ENCODE measurements at places on chromosomes 7 and 10.

GRCh38 chr7:123355576-123356190 lies 155.9 kb upstream of the SLC13A1 start:
- H3K27me3 ChIP-seq: no peaks in the 10 kb centered on the region
- no peak overlapping the region for H3K27ac ChIP-seq
- no peak for DNase-seq
- no peaks in the 10 kb centered on the region for H3K4me1 ChIP-seq
- H3K36me3 ChIP-seq: no peaks in the 10 kb centered on the region
- H3K4me3 ChIP-seq: no peak overlapping the region

DNA sequence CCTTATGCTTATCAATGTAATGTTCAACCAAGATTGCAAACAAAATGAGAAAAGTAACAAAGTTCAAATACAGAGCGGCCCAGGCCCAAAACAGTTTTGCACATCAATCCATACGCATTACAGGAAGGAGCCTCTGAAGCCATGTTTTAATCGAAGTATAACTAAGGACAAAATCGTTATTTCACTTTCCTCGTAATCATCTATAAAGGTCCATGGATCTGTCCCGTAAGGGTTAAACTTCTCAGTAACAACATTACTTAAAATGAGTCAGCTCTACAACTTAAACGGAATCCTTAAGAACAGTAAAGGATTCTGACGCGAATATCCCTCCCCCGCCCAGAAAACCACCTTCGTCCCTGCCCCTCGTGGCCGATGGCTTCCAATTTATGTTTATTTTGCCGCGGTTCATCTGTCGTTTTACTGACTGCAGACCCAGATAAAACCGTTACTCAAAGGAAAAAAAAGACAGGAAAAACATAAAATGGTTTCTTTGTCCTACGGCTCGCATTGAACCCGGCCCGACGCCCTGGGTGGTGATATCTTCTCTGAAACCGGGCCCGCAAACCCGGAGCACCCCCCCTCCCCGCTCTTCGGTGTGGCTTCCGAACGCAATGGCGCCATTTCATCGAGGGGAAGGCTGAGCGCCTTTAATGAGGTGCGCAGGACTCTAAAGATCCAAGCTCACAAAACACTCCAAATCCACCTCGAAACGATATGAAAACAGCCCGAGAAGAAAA lies 1.1 kb downstream of the HNRNPA2B1 start:
- peak overlapping the region; percentile 100 for H3K27ac ChIP-seq
- peak; percentile 10 for DNase-seq
- no peaks in the 10 kb centered on the region for H3K27me3 ChIP-seq
- peaks cover 35% of the 10 kb centered on the region for H3K36me3 ChIP-seq
- peak overlapping the region; percentile 100 for H3K4me3 ChIP-seq

DNA sequence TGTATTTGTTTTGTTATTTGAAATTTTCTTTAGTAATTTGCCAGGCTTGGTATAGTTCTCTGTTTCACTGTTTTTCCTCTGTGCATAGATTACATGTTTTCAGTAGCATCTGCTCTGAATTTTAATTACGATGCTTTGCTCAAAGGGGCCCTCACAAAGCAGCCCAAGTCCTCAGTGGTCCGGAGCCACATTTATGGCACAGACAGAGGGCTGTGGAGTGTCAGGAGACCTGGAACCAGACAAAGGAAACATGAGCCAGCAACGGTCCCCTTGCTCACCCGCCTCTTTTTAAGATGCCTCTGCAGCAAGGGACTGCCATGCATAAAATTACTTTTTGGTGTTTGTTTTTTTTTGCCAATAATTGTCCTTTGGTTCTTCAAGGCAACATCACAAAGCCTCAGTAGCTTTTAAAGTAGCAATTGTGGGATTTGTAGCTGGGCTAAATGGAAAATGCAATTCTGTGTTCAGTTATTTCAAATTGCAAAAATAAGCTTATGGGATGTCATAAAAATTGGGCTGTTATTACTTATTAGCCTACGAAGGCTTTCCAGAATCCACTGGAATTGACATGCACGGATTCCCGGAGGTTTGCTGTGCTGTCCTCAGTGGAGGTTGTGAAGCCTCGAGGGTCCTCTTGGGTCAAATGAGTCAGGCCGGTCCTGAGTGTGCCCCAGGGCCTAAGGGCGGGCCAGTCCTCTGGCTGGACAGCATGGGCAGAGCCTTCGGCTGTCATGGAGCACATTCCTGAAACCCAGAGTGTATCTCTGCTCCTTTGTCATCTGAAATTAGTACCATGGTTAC lies 422.8 kb downstream of the GLRX3 start:
- H3K4me3 ChIP-seq: no peak overlapping the region
- no peaks in the 10 kb centered on the region for H3K36me3 ChIP-seq
- no peaks in the 10 kb centered on the region for H3K27me3 ChIP-seq

- H3K4me3 ChIP-seq: no peak overlapping the region
- H3K27ac ChIP-seq: peak overlapping the region; percentile 6
- H3K4me1 ChIP-seq: no peaks in the 10 kb centered on the region
- no peaks in the 10 kb centered on the region for H3K27me3 ChIP-seq
- H3K36me3 ChIP-seq: no peaks in the 10 kb centered on the region
These were observed 82.7 kb upstream of the GPR22 start for GRCh38 chr7:107387128-107387527.

- H3K4me1 ChIP-seq: peaks cover 26% of the 10 kb centered on the region
- H3K27me3 ChIP-seq: no peaks in the 10 kb centered on the region
- no peak for DNase-seq
- H3K27ac ChIP-seq: no peak overlapping the region
- no peak overlapping the region for H3K4me3 ChIP-seq
These were observed 30.6 kb downstream of the MAPK8 start for GRCh38 chr10:48336978-48337599.

- DNase-seq: no peak
- no peaks in the 10 kb centered on the region for H3K36me3 ChIP-seq
- H3K4me3 ChIP-seq: no peak overlapping the region
These were observed 147.2 kb downstream of the MAPK8 start for GRCh38 chr10:48453451-48454301.

- H3K27ac ChIP-seq: no peak overlapping the region
- no peaks in the 10 kb centered on the region for H3K36me3 ChIP-seq
- DNase-seq: no peak
- H3K27me3 ChIP-seq: no peaks in the 10 kb centered on the region
- peaks cover 7% of the 10 kb centered on the region for H3K4me1 ChIP-seq
These were observed 1.5 kb downstream of the ZP3 start for GRCh38 chr7:76426246-76426645.

DNA sequence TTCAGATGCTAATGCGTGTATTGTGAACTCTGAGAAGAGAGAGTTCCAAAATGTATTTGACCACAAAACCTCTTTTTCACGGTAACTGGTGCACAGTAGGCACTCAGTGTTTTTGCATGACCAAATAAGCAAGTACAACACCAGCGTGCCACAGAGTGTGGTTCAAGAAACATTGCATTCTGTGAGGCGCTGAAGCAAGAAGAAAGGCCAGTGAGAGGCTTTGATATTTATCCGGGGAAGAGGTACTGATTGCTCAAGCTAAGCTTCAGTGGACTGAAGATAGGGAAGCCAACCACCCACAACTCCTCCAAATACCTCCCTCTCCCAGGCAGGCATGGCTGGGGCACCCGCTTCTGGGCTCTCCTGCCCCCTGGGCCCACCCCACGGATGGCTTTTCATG lies 611.2 kb downstream of the SDK1 start:
- H3K27me3 ChIP-seq: no peaks in the 10 kb centered on the region
- DNase-seq: no peak
- H3K4me3 ChIP-seq: no peak overlapping the region
- H3K36me3 ChIP-seq: no peaks in the 10 kb centered on the region

DNA sequence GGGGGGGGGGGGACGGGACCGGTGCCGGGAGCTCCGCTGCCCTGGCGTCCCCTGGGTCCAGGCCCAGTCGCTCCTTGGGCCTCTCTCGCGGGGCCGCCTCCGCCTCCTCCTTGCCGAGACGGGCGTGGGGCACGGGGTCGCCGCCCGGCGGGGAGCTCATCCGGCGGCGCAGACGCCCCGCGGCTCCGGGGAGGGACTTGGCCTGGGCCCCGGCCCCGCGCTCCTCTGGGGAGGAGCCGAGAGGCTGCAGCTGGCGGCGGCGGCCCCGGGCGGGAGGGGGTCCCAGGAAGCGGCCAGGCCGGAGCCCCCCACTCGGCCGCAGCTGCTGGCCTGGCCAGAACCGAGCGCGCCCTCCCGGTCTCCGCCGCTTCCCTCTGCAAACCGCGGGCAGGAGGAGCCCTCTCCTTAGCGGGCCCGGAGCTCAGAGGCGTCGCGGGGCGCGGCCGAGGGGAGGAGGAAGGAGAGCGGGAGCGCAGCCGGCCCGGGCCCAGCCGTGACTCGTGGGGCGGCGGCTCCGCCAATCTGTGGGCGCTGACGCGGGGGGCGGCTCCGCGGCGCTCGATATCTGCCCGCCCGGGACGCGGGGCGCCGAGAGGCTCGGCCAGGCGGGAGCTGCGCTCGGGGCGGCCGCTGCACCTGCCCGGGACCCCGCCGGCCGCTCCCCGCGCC lies at the start of gene FAM20C:
FAM20C (plus strand) TSS at position 591 of the 669 bp plus-strand sequence. CDS start 629 bp downstream, outside the sequence.
- H3K4me1 ChIP-seq: peaks cover 35% of the 10 kb centered on the region
- H3K27ac ChIP-seq: peak within 1 kb of the TSS; percentile 95

DNA sequence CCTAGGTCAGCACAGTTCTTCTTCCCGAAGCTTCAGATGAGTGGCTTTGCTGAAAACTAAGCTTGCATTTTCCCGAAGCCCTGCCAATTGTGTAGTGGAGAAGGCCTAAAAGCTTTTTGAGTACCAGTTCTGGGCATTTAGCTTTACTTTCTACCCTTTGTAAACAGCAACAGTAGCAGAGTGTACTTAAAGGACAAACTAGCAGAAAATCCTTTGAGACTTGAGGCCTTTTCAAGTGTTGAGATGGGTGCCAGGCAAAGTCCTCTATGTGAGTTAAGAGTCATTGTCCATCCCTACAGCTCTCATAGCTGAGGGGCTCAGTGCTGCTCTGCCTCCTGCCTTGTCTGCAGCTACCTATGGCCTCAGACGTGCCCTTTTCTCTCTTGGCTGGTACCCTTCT lies 368.2 kb downstream of the CCSER2 start:
- no peak for DNase-seq
- H3K4me1 ChIP-seq: no peaks in the 10 kb centered on the region
- no peaks in the 10 kb centered on the region for H3K27me3 ChIP-seq
- no peak overlapping the region for H3K4me3 ChIP-seq
- H3K27ac ChIP-seq: no peak overlapping the region
- H3K36me3 ChIP-seq: no peaks in the 10 kb centered on the region

DNA sequence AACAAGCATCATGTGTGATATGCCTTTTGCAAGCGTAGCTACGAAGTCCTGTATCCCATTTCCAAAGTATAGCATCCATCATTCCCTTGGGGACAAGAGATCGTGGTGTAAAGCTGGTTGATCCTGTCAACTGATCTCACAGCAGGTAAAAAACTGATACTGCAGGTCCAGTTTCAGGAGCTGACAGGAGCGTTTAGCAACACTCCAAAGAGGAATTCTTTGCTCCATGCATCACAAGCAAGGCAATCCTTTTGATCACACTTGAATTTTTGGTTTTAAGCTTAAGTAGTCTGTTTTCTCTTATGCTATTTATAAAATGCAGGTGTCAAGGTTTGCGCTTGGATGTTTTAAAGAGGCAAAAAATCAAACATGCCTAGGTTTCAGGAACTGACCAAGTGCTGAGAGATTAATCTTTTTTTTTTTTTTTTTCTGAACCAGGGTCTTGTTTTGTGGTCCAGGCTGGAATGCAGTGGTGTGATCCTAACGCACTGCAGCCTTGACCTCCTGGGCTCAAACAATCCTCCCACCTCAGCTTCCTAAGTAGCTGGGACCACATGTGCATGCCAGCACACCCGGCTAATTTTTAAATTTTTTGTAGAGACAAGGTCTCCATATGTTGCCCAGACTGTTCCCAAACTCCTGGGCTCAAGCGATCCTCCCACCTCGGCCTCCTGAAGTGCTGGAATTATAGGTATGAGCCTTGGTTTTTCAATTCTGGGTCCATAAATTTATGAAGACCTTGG lies 1.8 kb upstream of the ZDHHC4 start:
- H3K36me3 ChIP-seq: peaks cover 7% of the 10 kb centered on the region
- no peak overlapping the region for H3K27ac ChIP-seq
- H3K4me1 ChIP-seq: no peaks in the 10 kb centered on the region

DNA sequence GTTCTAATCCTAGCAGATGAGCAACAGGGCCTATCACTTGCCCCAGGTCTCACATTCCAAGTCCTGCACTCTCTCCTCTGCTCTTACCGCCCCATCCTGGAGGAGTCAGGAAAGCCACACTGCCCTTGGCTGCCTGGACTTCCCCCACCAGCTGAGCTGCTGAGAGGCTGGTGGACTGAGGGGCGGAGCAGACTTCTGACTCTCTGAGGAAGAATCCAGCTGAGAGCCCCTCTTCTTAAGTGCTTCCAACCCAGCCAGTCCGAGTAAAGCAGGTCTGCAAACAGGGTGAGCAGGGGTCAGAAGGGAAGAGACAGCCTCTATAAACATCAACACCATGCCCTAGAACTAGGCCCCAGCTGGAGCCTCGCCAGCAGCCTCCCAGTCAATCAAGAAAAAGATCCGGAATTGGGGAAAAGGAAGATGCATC lies 92.4 kb upstream of the TMEM72 start:
- H3K4me1 ChIP-seq: no peaks in the 10 kb centered on the region
- no peak for DNase-seq
- H3K27me3 ChIP-seq: no peaks in the 10 kb centered on the region
- no peaks in the 10 kb centered on the region for H3K36me3 ChIP-seq
- H3K27ac ChIP-seq: no peak overlapping the region

GRCh38 chr10:48508791-48509772 lies 95.8 kb downstream of the ARHGAP22 start:
- DNase-seq: no peak
- no peaks in the 10 kb centered on the region for H3K36me3 ChIP-seq
- no peak overlapping the region for H3K4me3 ChIP-seq
- H3K4me1 ChIP-seq: peaks cover 3% of the 10 kb centered on the region

DNA sequence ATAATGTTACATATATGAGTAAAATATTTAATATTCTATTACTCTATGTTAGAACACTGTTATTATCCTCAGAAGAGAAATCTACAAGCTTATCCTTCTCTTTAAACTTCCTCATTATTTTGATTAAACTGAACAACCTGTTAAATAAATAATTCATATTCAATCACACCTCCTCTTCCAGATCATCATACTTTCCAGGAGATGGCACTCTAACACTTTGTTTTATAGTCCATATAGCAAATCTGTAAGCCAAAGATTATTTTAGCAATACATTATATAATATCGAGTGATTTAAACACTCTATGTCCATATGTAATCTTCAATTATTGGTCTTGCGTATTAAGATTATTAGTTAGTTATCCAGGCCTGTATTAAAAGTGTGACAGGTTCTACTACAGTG lies 694.1 kb downstream of the ANKRD7 start:
- no peak for DNase-seq
- H3K4me3 ChIP-seq: no peak overlapping the region
- H3K4me1 ChIP-seq: no peaks in the 10 kb centered on the region

GRCh38 chr10:130171196-130171595 lies 35.0 kb downstream of the GLRX3 start:
- H3K27me3 ChIP-seq: no peaks in the 10 kb centered on the region
- peaks cover 16% of the 10 kb centered on the region for H3K36me3 ChIP-seq
- H3K4me1 ChIP-seq: no peaks in the 10 kb centered on the region
- no peak overlapping the region for H3K4me3 ChIP-seq

All from esophagus squamous epithelium (tissue), 5 donors.